ENCODE measurements at places on chromosomes 2 and 18. TPM values are rescaled to one million over a fixed set of nuclear protein-coding genes. Genes with fewer than 3 reads are reported as not detected.

Gene KIF5C
- 0.23 TPM for polyA plus RNA-seq

Gene AFF3
- polyA plus RNA-seq = 3.2 TPM

DNA sequence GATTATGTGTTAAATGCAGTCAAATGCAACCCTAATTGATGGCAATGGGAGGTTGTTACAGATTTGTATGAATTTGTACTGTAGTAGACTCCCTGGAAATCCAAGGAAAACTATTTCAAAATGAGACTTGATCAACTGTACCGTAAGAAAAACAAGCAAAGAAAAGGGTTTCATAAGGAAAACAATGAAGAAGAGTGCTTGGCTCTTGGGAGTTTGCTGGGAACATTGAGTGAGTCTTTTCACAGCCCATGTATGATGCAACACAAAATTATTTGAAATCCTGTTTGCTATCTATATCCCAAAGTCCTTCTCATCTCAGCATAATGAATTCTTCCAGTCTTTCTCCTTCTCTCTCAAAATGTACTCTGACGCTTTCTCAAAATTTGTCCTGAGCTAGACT, 67.0 kb upstream of the OSR1 start:
- no peaks in the 10 kb centered on the region for H3K36me3 ChIP-seq
- H3K27ac ChIP-seq = no peak overlapping the region
- no peaks in the 10 kb centered on the region for H3K27me3 ChIP-seq
- H3K4me3 ChIP-seq = no peak overlapping the region

GRCh38 chr2:45264227-45265225, 255.3 kb upstream of the SIX2 start:
- H3K27ac ChIP-seq = no peak overlapping the region
- DNase-seq = no peak
- no peaks in the 10 kb centered on the region for H3K36me3 ChIP-seq
- H3K4me1 ChIP-seq = no peaks in the 10 kb centered on the region
- H3K4me3 ChIP-seq = no peak overlapping the region

DNA sequence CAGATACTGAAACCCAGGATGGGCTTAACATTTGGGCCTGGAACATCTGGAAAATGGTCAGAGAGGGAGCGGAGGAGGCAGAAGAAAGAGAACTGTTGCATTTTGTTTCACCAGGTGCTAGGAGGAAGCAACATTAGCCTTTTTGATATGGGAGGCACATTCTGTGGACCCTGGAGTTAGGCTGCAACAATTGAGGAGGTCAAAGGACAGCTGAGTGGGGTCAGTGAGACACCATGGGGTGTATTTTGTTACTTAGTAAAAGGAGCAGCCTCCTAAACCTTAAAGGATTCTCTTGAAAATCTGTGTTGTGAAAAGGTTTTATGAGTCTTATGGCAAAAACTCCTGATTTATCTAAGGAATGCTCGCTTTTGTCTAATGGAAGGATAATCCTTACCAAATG, 124.9 kb downstream of the GREB1L start:
- H3K27me3 ChIP-seq = no peaks in the 10 kb centered on the region
- no peak overlapping the region for H3K27ac ChIP-seq
- DNase-seq = no peak
- peaks cover 6% of the 10 kb centered on the region for H3K4me1 ChIP-seq
- H3K4me3 ChIP-seq = no peak overlapping the region

- no peaks in the 10 kb centered on the region for H3K36me3 ChIP-seq
- peak; percentile 41 for DNase-seq
- no peak overlapping the region for H3K4me3 ChIP-seq
- peak overlapping the region; percentile 56 for H3K27ac ChIP-seq
Measured at GRCh38 chr2:178241844-178242551, 47.7 kb downstream of the OSBPL6 start.

- no peak overlapping the region for H3K4me3 ChIP-seq
- no peaks in the 10 kb centered on the region for H3K36me3 ChIP-seq
- H3K27me3 ChIP-seq = no peaks in the 10 kb centered on the region
- peaks cover 15% of the 10 kb centered on the region for H3K4me1 ChIP-seq
Measured at GRCh38 chr18:58911766-58912165, 47.1 kb downstream of the ZNF532 start.

DNA sequence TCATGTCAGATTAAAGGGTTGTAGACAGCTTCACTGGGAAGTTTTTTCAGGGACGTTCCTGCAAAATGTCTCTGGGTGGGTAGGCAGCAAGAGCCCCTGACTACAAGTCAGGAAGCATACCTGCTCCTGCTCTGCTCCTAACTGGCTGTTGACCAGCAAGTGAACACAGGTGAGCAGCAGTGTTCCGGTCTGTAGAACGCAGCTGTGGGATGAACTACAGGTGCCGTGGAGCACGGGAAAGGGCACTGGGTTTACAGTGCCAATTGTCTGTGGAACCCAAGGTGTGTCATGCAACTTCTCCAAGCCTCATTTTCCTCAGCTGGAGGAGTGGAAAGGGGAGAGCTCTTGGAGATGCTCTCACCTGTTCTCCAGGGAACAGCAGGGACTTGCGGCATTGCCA, 6.6 kb downstream of the ASB18 start:
- no peak for DNase-seq
- H3K4me1 ChIP-seq = peaks cover 12% of the 10 kb centered on the region
- no peaks in the 10 kb centered on the region for H3K27me3 ChIP-seq
- no peak overlapping the region for H3K4me3 ChIP-seq

GRCh38 chr2:19611491-19612332, 253.3 kb upstream of the OSR1 start:
- no peaks in the 10 kb centered on the region for H3K27me3 ChIP-seq
- no peak overlapping the region for H3K27ac ChIP-seq
- no peaks in the 10 kb centered on the region for H3K36me3 ChIP-seq

GRCh38 chr2:235191486-235191885, 239.7 kb downstream of the SH3BP4 start:
- H3K27ac ChIP-seq = no peak overlapping the region
- no peak overlapping the region for H3K4me3 ChIP-seq
- no peaks in the 10 kb centered on the region for H3K36me3 ChIP-seq
- no peak for DNase-seq

DNA sequence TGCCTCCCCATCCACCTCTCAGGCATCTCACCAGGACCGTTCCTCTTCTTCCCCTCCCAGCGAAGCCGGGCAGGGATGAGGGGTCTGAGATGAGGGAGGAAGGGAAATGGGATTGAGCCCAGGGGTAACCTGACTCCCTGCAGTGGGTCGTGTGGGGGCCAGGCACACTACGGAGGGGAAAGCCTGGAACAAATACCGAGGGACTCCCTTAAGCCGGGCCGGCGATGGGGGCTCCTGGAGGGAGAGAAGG, 250 bp upstream of the SPEG start:
- H3K27me3 ChIP-seq = peaks cover 8% of the 10 kb centered on the region
- H3K4me3 ChIP-seq = peak overlapping the region; percentile 52
- no peak for DNase-seq

- H3K27ac ChIP-seq = no peak overlapping the region
- no peak for DNase-seq
- H3K4me3 ChIP-seq = no peak overlapping the region
- peaks cover 34% of the 10 kb centered on the region for H3K4me1 ChIP-seq
- H3K27me3 ChIP-seq = no peaks in the 10 kb centered on the region
Measured at GRCh38 chr2:229300790-229301189, 29.7 kb upstream of the PID1 start.

DNA sequence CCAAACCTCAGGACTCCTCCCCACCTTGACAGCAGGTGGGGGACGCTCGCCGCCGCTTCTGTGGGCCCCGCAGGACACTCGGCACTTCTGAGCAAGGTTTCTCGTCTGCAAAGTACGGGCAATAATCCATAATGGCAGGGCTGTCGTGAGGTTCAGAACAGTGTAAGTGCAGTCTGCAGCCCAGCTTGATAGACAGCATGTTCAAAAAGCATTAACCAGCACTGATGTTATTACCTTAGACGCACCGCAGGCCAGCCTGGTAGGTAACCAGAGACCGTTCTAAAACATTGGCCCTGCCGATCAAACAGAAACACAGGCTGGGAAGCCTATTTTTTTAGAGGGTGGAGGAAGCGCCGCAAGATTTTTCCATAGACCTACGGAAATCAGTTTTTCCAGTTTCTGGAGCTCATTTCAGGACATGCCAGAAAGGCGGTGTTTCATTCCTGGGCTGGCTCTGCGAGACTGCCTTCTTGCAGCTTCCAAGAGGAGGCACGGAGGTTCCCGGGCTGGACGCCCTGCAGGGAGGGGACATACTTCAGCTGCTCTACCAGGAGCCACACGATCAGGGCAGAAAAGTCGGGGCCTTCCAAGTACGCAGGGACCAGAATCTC, 148.7 kb downstream of the TPO start:
- no peaks in the 10 kb centered on the region for H3K27me3 ChIP-seq
- H3K4me3 ChIP-seq = no peak overlapping the region
- H3K36me3 ChIP-seq = no peaks in the 10 kb centered on the region
- no peak for DNase-seq
- no peak overlapping the region for H3K27ac ChIP-seq

DNA sequence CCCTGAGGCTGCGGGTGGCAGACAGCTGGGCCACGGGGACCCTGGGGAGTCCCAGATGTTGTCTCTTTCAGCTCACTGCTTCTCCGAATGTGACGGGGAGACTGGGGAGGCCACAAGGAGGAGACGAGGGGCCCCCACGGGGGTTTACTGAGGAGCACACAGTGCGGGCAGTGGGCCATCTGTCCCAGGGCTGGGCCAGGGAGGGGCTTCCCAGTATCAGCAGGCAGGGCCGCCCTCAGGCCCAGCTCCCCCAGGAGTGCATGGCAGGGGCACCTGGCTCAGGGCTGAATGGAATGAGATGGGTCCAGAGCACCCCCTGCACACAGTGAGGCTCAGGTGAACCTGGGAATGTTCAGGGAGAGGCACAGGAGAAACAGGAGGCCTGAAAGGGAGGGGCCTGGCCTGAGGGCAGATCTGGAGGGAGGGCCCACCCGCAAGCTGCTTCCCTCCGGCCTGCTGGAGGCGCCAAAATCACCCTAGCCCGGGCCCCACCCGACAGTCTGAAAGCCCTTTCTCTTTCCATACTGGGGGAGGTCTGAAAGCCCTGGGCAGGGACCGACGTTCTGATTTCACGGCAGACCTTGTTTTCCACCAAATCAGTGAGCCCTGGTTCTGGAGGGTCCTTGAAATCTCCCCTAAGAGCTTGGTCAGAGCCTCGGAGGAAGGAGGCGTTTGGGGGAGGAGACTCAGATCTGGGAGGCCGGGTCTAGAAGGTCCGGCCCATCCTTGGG, 35.5 kb upstream of the PTMA start:
- no peaks in the 10 kb centered on the region for H3K36me3 ChIP-seq
- no peaks in the 10 kb centered on the region for H3K27me3 ChIP-seq
- peak overlapping the region; percentile 96 for H3K27ac ChIP-seq
- H3K4me3 ChIP-seq = peak overlapping the region; percentile 36

DNA sequence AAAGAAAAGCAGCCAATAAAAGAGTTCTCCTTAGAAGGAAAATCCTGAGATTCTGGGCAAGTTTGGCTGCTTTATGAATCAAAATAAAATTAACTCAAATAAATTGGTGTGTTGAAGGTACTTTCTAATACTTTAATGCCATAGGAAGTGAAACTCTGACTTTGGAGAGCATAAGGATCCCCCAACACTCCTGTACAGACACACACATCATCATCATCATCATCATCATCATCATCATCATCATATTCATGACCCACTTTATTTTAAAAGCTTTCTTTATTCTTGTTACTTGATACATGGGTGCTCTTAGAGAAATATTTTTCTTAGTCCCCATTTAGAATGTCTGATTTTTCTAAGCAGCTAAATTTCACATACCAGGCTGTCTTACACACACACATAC, 283.1 kb upstream of the CYRIA start:
- H3K4me3 ChIP-seq = no peak overlapping the region
- no peak overlapping the region for H3K27ac ChIP-seq
- DNase-seq = no peak
- no peaks in the 10 kb centered on the region for H3K4me1 ChIP-seq
- H3K36me3 ChIP-seq = no peaks in the 10 kb centered on the region
